ENCODE measurements at places on chromosomes 5 and 9.

GRCh38 chr5:179319741-179320281 is 25.4 kb downstream of the ADAMTS2 start:
- no peak for DNase-seq

DNA sequence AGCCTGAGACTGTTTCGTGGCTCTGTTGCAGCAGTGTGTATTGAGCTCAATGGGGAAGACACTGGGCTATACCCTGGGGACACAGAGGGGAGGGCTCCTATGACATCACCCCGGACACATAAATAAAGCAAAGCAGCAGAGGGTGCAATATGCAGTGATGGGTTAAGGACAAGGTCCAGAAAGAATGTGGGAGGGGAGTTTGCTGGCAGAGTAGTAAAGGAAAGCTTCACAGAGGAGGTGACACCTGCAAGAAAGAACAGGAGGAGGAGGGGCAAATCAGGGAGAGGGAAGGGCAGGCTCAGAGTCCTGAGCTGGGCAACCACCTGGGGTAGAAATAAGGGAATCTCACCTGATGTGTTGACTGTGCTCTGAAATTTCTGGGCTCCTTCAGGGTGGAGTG is 35.3 kb upstream of the CDKN2AIPNL start:
- no peak for DNase-seq

- DNase-seq, result no peak
These were observed 134.6 kb downstream of the DENND1A start for GRCh38 chr9:123795336-123795735.

DNA sequence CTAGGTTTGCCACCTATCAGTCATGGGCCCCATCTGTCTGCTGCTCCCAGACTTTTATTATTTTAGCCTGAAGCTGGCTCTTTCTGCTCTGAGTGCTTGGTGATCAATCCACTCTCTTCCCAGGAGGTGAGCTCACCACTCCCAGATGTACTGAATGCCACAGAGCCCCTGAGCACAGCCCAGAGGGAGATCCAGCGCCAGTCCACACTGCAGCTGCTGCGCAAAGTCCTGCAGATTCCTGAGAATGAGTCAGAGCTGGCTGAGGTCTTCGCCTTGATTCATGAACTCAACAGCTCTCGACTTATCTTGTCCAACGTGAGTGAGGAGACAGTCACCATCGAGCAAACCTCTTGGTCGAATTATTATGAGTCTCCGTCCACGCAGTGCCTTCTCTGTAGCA is 36.0 kb downstream of the HMGXB3 start:
- DNase-seq, result no peak

DNA sequence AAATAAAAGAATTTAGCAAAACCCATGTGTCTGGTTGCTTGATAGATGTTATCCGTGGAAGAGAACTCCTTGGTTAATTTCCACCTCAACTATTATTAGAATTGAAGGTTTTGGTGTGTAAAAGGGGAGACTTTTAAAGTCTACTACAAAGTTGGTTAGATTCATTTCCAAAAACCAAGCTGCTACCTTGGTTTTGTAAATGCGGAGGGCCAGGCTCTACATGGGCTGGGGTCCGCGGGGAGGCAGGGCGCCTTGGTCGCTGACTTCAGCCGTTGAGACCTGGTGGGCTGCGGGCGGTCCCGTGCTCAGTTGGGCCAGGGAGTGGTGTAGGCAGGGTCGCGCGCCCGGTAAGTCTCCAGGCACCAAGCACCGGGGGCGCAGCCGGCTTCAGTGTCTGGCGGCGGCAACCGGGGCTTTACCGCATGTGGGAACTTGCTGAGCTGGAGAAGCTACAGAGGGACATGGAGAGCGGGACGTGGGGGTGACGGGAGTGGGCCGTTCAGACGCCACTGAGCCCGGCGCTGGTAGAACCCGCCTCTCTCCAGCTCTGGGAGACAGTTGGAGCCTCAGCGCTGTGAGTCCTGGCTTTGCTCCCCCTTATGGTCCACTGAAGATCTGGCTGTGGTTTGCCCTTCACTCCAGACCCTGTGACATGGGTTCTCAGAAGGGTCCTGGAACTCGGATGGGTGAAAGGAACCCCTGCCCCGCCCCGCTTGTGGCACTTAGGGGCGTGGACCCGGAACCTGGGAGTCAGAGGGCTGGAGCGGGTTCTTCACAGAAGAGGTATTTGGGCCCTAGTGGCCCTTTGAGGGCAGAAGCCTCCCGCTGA is 11.8 kb downstream of the NR2F1 start:
- DNase-seq, result no peak

DNA sequence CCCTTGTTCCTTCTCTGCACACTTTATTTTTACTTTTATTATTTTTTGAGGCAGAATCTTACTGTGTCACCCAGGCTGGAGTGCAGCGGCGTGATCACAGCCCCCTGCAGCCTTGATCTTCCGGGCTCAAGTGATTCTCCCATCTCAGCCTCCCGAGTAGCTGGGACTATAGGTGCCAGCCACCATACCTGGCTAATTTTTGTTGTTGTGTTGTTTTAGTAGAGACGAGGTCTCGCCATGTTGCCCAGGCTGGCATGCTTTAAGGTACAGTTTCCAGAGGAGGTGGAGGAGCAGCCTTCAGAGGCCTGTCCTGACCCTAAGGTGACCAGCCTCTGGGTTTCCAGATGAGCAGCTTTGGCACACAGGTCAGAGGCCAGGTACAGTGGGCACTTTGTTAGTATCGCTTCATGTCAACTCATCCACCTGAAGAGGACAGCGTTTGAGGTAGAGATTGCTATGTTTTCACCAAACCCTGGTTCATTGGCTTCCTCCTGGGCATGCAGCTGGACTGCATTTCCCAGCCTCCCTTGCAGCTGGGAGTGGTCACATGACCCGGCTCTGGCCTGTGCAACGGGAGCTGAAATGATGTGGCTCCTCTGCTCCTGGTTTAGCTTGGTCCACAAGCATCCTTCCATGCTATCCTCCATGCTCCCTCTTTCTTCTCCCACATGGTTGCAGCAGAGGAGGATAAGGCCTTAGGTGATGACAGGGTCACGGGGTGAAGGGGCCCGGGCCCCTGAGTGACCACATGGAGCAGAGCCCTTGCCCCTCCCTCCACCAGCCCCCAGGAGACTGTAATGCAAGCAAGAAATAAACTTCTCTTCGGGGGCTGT is 139.3 kb upstream of the IER5L start:
- DNase-seq, result no peak

GRCh38 chr5:52632281-52632680 is 155.4 kb upstream of the ITGA1 start:
- DNase-seq, result no peak

- DNase-seq, result no peak
These were observed 226.5 kb downstream of the TAF11L14 start for GRCh38 chr5:17860660-17861315.

DNA sequence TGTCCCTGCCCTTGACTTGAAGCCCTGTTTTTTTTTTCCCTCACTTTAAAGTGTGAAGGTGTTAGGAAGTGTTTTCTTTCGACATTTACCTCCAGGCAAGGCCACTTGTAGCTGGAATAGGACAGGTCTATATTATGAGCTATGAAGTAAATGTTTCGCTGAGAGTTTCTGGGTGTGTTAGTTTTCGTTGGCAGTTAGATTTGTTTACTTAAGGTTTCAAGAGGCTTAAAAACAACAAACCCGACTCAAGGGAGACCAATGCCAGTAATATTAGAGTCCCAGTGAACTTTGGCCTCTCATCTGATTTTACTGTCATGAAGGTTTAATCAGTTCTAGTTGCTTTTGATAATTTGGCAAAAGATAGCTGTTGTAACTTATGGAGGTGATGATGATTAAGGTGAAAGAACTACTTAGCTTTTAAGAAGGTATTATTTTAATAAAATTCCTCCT is 25.2 kb downstream of the OCLN start:
- DNase-seq, result no peak

- no peak for DNase-seq
These were observed 83.8 kb downstream of the TMEM167A start for GRCh38 chr5:82993416-82993815.

- DNase-seq, result no peak
These were observed 288.3 kb downstream of the ENC1 start for GRCh38 chr5:74352256-74352655.

- no peak for DNase-seq
These were observed 704.1 kb downstream of the PRELID2 start for GRCh38 chr5:145130996-145131395.

DNA sequence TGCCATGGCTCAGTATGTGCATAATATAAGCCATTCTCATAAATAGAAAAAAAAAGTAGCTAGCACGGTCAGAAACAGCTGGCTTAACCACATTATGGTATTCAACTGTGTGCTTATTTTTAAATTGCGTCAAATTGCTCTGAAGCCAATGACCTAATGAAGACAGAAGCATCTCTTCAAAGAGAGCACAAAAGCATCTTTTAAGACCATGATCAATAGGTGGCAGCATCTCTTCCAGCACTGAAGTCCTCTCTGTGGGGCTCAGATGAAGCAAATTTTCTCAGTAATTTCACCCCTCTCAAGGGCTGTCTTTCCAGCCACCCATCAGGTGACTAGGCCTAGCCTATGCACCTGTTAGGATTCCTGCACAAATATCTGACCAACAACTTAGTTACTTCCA is 251.4 kb downstream of the GLIS3 start:
- DNase-seq, result no peak

DNA sequence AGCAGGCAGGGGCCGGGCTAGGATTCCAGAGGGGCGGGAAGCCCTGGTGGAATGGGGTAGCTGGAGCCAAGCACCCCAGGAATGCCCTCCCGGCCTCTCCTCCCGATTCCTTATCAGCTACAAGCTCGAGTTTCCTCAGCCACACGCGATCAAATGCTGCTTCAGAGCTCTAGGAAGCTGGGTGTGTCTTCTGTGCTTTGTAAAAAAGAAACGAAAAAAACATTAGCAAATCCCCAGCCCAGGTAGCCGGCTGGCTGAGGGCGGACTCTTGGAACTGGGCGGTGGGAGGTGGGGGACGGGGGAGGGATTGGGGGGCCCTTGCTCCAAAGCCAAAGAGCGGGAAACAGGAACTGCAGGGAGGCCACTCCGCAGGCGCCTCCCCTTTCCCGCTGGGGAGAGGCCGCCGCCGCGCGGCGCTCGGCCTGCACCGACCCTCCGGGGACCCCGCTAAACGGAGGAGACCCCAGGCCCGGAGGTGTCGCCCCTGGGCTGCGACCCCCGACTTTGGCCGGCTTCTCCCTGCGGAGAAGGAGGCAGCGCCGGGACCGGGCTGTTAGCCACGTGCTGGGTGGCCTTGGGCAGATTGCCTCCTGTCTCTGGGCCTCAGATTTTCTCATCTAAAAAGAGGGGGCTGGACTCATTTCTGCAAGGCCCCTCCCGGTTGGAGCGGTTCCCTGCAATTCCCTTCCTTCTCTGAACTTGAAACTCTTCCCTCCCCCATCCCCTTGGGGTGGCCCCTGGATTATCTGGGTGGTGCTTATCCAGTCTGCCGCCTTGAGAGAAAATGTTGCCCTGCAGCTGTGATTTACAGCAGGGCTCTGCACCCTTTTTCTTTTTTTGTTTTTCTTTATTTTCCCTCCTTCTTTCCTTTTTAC is 40.9 kb upstream of the FABP6 start:
- no peak for DNase-seq

DNA sequence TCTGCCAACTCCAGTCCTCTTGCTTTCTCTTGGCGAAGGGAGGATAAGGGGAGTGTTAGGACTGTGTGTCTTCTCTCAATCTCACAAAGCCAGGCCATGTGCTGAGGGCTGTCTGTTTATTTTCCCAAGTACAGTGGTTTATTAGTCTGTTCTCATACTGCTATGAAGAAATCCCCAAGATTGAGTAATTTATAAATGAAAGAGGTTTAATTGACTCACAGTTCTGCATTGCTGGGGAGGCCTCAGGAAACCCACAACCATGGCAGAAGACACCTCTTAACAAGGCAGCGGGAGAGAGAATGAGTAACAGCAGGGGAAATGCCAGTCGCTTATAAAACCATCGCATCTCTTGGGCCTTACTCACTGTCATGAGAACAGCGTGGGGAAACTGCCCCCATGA is 36.2 kb upstream of the CKS2 start:
- DNase-seq, result no peak

DNA sequence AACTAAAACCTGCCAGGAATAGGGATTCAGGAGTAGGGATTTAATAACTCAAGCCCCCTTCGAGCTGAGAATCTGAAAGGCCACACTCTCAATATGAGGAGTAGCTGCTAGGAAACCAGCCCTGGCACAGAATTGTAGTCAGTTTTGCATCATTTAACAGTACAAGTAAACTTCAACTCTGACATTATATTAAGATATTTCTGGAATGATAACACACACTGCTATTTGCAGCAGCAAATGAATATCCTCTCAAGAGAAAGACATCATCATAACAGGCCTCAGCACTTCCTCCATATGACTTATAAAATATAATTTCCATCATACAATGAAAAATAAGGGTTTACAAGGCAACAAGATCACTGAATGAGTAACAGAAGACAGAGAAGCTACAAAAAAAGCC is 138.2 kb upstream of the RFX3 start:
- no peak for DNase-seq

DNA sequence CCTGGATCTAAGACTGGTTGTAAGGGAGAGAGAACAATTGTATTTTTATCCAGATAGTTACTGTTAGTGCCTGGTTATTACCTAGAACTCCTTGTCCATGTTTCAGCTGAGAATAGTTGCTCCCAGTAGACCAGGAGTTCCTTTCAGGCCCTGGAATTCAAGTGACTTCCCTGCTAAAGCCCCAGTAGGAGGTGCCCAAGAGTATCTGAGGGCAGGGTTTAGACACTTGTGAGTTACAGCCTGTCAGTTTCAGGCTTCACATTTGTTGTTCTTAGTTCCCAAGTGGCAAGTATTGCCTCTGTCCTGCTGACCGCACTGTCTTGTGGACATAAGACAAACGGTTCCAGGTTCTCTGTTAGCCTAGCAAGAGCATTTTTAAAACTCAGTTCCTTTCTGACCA is 743.9 kb upstream of the SEMA6A start:
- no peak for DNase-seq

All from right renal cortex interstitium (tissue), 3 donors.